ENCODE measurements at places on chromosomes 16 and 17.
A peak's percentile ranks its signal among the peaks of the same experiment; 100 is the strongest.

GRCh38 chr16:86355531-86355930, 154.8 kb upstream of the FOXF1 start:
- DNase-seq = no peak

DNA sequence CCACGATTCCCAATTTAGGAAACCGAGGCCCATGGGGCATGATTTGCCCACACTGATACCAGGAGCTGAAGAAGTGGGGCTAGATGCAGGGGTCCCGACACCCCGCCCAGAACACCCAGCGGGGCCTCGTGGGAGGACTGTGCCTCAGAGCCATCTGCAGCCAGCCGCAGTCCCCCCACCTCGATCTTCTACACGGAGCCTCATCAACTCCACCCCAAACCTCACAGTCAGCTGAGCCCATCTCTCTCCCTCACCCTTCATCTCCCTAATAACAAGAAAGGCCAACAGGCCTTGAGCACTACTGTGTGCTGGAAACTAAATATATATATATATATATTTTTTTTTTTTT, 4.2 kb downstream of the ITGAE start:
- no peak for DNase-seq

DNA sequence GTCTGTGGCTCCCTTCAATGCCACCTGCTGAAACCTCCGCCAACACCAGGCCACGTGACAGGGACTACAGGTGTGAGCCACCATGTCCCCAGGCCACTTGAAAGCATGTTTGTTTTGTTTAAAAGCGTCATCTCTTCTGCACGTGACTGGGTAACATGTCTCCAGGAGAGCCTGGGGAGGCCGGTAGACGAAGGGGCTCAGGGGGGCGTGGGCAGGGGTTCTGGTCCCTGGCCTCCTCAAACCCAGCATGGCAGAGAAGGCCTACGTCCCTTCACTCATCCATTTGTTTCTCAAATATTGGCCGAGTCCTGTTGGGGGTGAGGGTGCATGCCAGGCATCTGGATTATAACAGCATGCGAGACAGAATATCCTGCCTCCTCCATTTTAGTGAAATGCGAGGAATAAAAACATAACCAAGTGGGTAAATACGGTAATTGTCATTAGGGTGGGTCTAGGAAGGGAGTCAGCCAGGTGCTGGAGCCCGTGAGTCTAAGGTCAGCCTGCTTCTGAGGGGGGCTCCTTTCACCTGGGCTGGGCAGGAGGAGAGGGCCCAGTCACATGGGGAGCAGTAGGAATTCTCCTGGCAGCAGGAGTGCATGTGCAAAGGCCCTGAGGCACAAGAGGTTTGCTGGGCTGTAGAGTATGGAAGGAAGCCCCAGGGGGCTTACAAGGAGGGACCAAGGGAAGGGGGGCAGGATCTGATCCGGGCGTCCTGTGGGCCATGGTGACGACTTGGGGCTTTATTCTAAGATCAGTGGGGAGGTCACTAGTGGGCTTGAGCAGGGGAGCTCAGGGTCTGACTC, 26.8 kb upstream of the CIBAR2 start:
- no peak for DNase-seq

GRCh38 chr16:87366288-87366687, 17.3 kb downstream of the FBXO31 start:
- DNase-seq = no peak

DNA sequence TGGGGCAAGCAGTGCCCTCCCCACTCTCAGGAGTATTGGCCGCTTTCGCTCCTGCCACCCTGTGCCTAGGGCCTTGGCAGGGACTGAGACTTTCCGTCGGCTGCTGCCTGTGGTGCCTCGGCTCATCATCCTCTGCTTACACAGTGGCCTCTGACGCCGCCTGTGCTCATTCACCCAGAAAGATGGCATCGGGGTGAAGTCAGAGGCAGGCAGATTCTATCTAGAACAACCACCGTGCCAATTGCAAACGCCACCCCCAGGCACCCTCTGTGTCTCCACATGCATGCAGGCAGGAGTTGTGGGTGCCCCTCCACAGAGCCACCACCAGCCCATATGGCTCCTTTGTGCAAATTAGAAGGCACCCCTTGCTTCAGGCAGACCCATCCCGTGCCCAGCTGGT, 154.2 kb upstream of the GSE1 start:
- no peak for DNase-seq

DNA sequence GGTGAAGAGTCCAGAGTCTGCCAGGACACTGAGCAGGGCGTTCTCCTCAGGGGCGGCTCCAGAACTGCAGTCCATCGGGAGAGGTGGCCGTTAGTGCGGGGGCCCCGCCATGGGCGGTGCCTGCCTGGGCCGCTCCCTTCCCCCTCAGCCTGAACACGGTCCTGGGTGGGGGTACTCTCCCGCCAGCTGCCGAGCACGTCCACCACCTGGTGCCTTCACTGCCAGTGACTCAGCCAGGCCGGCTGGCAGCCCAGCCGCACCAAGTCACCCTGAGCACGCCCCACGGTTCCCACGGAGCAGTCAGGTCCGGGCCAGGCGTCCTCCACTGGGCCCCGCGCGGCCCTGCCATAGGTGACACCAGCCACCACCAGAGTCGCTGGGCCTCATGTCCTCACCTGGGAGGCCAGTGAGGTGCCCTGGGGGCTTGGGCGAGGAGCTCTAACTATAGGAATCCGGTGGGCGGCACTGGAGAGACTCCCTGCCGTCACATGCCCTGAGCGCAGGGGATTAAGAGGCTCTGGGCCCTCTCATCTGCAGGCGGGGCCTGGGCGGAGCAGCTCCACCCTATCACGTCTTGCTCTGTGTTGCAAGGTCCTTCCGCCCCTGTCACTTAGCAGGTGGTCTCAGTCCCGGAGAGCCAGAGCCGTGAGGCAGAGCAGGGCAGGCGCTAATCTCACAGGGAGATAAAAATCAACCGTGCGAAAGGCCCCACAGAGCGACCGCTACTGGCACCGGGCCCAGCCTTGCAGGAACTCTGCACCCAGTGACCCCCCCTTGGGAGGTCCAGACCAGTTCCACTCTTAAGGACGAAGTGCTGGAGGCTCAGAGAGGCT, 14.3 kb downstream of the PIEZO1 start:
- peak; percentile 91 for DNase-seq

DNA sequence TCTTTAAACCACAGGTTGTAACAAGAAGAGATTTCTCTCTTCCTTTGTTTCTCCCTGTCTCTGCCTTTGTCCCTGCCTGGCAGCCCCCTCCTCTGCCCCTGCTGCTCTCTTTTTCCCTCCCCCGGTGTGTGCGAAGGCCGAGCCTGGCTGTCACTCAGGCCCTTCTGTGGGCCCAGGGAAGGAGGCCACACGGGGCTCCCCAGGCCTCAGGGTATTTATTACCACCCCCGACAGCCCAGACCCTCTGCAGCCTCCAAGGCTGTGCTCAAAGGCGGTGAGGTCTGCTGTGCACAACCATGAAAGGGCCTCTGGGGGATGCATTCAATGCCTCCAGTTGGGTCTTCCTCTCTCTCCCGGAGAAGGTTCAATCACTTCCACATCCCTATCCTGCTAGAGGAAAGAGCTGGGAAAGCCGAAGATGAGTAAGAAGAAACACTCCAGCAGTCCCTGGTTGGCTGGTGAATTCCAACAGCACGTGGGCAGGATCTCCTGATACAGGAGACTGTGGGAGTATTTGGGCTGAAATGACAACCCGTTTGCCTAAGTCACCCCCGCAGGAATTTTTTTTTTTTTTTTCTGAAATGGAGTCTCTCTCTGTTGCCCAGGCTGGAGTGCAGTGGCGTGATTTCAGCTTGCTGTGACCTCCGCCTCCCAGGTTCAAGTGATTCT, 34.2 kb downstream of the ZNF423 start:
- DNase-seq = no peak

- DNase-seq = no peak
Observed at GRCh38 chr17:5100832-5101231, 10.8 kb downstream of the ZNF232 start.

DNA sequence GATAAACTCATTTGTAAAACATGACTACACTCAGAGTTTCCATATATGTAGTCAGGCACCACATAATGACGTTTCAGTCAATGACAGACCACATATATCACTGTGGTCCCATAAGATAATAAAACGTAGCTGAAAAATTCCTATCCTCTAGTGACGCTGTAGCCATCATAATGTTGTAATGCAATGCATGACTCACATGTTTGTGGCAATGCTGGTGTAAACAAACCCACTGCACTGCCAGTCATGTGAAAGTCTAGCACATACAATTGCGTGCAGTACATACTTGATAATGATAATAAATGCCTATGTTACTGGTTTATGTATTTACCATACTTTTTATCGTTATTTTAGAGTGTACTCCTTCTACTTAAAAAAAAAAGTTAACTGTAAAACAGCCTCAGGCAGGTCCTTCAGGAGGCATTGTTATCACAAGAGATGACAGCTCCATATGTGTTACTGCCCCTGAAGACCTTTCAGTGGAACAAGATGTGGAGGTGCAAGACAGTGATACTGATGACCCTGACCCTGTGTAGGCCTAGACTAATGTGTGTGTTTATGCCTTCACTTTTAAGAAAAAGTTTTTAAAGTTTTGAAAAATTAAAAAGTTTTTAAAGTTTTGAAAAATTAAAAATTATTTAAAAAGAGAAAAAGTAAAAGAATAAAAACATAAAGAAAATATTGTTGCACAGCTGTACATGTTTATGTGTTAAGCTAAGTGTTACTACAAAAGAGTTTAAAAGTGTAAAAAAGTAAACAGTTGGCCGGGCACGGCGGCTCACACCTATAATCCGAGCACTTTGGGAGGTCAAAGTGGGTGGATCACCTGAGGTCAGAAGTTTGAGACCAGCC, 9.0 kb downstream of the STAT5B start:
- DNase-seq = peak; percentile 96

GRCh38 chr17:59376506-59376905, 45.1 kb downstream of the YPEL2 start:
- DNase-seq = no peak

DNA sequence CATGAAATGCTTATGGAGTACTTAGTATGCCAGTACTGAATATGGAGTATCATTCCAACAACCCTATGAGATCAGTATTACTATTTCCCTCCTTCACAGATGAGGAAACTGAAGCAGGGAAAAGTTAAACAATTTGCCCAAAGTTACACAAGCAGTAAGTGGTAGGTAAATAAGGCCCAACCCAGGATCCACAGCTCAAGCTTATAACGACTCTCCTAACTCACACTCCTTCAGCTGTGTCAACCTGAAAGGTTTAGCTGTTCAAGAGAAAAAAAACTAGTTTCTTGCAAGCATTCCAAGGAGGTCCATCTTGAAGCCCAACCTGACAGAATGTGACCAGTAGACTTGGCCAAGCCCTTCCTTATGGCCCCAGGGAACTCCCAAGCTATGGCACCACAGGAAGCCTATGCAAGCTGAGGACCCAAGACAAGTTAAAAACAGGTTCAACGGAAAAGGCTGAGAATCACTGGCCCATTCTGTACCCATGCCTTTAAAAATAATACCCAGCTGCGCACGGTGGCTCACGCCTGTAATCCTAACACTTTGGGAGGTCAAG, 6.5 kb downstream of the CRK start:
- DNase-seq = no peak

GRCh38 chr17:64554028-64554637, 47.4 kb downstream of the CEP95 start:
- DNase-seq = no peak

DNA sequence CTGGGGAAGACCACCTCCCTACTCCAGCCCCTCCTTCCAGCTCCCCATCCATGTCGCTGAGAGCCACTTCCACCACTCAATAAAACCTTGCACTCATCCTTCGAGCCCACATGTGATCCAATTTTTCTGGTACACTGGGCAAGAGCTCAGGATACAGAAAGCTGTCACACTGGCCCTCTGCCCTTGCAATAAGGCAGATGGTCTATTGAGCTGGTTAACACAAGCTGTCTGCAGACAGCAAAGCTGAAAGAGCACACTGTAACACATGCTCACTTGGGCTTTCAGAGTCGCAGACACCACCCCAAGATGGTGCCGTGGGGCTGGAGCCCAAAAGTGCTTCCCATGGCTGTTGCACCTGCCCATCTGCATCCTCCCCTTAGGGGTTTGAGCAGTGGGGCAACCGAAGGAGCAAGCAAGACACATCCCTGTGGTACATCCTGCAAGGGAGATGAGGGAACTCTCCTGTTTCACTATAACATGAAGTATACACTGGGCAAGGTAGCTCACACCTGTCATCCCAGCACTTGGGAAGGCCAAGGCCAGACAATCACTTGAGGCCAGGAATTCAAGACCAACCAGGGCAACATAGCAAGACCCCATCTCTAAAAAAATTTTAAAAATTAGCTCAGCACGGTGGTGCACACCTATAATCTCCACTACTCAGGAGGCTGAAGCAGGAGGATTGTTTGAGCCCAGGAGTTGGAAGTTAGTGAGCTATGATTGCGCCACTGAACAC, 52.8 kb upstream of the C17orf78 start:
- no peak for DNase-seq

- DNase-seq = peak; percentile 81
Observed at GRCh38 chr16:75011634-75012307, 12.9 kb downstream of the ZNRF1 start.

GRCh38 chr17:7437950-7438614, 1.2 kb upstream of the FGF11 start:
- peak; percentile 28 for DNase-seq

DNA sequence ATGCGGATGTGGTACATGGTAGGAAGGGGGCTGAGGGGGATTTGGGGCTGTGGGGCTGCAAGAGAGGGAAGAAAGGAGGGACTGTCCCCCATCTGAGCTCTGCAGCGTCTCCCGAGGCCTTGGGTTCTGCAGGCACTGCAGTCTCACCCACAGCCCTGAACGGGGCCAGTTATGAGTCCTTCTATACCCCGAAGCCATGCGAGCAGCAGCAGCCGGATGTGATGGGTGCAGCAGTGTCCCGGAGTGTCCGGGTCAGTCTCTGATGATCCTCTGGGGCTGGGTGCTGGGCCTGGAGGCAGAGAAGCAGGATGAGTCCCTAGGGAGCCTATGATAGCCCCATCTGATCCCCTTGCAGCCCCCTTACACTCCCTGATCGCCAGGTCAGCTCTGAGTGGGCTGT, 41.5 kb downstream of the CPNE2 start:
- no peak for DNase-seq

DNA sequence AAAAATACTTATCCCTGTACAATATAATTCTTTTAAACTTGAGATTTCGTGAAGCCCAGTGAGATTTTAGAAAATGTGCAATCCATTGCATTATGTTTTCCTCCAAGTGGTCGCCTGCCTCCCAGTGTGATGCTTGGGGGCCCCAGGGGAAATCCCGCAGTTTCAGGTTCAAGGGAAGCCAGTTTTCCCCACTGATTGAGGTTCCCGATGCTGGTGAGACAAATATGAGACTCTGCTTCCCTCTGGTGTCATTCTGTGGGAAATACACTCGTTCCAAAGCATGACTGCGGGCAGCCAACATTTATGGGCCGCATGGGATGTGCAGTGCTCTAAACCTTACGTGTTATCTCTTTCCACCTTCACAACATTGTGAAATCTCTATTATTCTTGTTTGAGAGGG, 200.8 kb downstream of the PRKCB start:
- DNase-seq = peak; percentile 23

Measured in erythroblast (primary cell).